ENCODE measurements at places on chromosomes 2 and 18.

- no peak for DNase-seq
Measured at GRCh38 chr2:228875152-228875900, 395.8 kb downstream of the PID1 start.

DNA sequence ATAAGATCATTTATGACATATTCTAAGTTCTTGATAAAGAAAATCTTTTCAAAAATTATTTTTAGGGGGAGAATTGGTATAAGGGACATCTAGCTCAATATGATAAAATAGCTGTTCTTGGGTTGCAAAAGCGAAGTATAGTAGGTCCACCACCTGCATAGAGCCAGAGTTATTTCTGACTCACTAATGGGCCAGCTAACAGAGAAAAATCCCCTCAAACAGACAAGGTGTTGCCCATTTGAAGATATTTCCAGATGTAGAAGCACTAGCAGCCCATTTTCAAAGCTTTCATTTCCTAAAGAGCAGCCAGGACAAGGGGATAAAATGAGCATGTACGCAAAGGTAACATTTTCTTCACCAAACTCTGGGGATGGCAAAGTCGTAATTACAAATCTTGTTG is 165.7 kb upstream of the FN1 start:
- DNase-seq, result no peak

GRCh38 chr2:95760806-95761525 is 169.2 kb downstream of the TRIM43 start:
- no peak for DNase-seq

- no peak for DNase-seq
Measured at GRCh38 chr18:76679945-76680344, 142.4 kb upstream of the ZNF236 start.

GRCh38 chr18:7382328-7383001 is 151.6 kb downstream of the LRRC30 start:
- DNase-seq, result peak; percentile 14

DNA sequence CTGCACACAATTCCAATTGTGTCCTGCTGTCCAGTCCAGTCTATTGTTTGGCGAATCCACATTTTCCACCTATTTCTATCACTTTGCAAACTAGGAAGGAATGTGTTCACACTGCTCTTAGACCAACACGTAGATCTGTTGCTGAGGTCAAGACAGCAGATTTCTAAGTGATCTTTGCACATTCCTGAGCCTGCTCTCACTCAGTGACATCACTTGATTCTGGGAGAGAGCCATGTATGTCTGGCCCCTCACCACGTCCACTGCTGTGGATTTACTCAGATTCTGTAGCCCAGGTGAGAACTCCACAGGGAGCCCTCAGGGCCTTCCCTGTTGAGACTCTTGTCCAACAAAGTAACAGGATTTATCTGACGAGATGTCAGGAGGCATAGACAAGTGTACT is 317.2 kb downstream of the TSN start:
- no peak for DNase-seq

DNA sequence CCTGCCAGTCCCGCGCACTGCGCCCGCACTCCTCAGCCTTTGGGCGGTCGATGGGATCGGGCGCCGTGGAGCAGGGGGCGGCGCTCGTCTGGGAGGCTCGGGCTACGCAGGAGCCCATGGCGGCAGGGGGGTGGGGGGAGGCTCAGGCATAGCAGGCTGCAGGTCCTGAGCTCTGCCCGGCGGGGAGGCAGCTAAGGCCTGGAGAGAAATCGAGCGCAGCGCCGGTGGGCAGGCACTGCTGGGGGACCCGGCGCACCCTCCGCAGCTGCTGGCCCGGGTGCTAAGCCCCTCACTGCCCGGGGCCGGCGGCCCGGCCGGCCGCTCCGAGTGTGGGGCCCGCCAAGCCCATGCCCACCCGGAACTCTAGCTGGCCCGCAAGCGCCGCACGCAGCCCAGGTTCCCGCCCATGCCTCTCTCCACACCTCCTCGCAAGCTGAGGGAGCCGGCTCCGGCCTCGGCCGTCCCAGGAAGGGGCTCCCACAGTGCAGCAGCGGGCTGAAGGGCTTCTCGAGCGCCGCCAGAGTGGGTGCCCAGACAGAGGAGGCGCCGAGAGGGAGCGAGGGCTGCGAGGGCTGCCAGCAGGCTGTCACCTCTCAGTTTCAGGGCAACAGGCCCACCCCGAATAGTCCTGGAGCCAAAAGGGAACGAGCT is 74.1 kb downstream of the PSMG2 start:
- no peak for DNase-seq

GRCh38 chr2:219058541-219059374 is 2.0 kb downstream of the IHH start:
- no peak for DNase-seq

GRCh38 chr18:62001396-62001795 is 108.6 kb upstream of the RNF152 start:
- no peak for DNase-seq

GRCh38 chr18:43877616-43878321 is 600.5 kb upstream of the SYT4 start:
- DNase-seq, result no peak

- DNase-seq, result no peak
Measured at GRCh38 chr18:63562284-63562683, 20.1 kb downstream of the SERPINB12 start.

DNA sequence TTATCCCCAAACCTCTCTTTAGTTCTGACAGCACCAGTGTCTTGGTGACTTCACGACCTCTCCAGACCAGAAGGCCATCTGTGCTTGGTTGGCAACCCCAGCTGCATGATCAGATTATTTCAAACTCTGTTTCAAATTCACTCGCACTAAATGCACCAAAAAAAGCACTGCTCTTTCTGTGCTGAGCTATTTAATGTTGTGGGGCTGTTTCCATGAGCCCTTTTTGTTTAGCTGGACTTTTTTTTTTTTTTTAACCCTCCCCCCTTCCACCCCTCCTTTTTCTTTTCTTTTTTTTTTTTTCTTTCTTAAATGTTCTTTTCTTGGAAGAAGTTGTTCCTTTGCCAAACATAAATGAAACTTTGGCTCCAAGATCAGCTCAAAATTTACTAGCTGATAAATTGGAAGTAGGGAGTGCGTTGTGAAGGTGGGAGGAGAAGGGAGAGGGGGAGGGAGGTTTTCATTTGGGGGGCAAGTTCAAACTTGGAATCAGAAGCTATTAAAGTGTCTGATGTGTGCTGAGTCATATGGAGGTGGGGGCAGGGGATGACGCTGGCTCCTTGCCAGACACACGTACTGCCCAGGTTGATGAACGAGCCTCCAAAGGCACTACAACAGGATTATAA is 543.0 kb upstream of the TNP1 start:
- DNase-seq, result no peak

DNA sequence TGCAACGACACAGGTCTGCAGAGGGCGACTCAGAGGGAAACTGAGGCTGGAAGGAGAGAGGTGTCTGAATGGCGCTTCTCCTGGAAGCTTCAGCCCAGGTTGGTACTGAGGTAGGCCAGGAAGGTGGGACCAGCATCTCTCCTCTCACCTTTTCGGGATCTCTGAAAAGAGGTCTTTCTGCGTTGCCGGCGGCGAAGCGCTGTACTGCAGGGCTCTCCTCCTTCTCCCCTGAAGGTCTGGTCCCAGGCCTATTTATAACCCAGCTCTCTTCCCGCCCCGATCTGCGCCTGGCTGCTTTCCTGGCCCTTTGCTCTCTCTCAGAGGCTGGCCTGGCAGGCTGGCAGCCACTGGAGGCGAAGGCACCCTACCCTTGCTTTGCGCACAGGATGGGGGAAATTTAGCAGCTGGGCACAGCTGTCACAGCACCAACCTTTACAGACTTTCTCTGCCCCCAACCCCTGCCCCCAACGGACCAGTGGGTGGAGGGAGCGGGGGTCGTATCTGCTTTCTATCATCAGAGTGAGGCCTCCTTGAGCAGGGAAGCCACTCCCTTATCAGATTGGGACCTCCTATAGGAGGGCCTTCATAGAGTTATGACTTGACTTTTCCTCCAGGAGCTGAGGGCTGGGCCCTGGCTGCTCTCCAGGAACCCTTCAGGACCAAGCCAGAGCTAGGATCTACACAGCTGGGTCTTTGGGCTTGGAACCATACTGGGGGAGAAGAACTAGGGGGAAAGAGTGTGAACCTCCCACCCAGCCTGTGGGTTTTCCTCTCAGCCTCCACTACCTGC is 1.1 kb downstream of the DYSF start:
- peak; percentile 82 for DNase-seq

DNA sequence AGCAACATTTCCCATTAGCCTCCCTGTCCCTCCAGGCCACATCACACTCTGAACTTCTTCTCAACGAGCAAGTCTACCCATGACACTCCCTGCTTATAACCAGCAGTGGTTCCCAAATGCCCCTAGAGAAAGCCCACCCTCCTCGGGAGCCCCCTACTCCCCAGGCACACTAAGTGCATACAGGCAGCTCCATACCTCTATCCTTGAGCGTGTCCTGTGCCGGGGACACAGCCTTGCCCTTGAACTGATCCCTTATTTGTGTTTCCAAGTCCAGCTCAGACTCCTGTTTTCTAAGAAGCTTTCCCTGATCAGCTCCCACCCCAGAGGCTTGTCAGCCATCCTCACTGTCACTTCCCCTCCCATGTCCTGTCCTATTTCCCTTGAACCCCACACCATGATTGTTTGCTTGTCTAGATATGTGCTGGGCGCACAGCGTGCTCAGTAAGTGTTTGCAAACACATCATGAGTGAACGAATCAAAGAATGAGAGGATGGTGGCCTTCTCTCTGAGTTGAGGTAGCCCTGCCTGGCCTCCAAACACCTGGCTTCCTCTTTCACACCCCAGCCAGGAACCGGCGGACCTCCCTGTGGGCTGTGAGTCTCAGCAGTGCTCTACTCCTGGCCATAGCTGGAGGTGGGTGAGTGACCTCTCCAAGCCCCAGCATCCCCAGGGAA is 2.1 kb downstream of the TEX51 start:
- DNase-seq, result peak; percentile 57

DNA sequence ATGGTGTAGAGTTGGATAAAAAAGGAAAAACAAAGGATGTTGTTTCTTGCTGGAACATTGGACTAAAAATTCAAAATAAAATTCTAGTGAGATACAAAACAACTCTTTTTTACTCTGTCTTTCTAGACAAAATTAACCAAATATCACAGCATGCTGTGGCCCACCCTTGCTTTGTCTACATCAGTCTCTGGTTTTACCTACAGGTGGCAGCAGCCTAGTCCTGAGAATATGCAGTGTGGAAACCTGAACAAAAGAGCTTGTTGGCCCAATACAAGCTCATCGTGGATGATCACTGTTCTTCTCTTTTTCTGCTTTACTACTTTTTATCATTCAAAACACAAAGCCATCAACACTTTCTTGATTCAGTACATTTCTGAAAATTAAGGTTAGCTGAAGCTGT is 210.4 kb downstream of the CDH19 start:
- DNase-seq, result no peak

DNA sequence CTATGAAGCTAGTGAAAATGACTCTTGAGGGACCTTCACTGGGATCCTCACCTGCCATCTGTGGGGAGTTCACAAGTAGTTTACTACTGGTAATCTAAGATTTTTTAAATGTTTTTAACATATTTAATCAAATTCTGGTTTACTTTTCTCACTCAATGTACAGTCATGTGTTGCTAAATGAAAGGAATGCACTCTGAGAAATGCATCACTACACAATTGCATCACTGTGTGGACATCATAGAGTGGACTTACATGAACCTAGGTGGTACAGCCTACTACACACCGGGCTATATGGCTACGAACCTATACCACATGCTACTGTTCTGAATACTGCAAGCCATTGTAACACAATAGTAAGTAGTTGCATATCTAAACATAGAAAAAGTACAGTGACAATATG is 528.0 kb downstream of the BCL11A start:
- DNase-seq, result no peak

- no peak for DNase-seq
Measured at GRCh38 chr2:212392544-212392943, 146.1 kb downstream of the ERBB4 start.

GRCh38 chr18:63317556-63317946 is 2.0 kb downstream of the BCL2 start:
- DNase-seq, result no peak

GRCh38 chr2:147501968-147502367 is 342.9 kb upstream of the ACVR2A start:
- DNase-seq, result no peak

DNA sequence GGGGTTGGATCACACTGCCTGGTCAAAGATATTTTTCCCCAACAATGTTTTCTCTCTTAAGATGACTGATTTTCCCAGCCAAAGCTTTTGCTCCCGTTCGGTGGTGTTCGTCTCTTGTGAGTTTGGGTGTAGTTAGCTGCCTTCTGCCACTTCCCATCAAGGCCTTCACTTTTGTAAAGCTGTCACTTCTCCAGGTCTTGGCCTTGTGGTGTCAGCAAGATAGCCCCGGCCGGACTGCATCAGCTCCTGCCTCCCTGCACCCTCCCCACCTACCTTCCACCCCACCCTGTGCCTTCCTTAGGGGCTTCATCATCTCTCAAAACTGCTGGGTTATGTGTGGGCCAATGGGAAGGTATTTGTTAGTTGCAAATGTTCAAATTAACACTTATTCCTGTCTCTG is 228.9 kb downstream of the BCL11A start:
- no peak for DNase-seq

DNA sequence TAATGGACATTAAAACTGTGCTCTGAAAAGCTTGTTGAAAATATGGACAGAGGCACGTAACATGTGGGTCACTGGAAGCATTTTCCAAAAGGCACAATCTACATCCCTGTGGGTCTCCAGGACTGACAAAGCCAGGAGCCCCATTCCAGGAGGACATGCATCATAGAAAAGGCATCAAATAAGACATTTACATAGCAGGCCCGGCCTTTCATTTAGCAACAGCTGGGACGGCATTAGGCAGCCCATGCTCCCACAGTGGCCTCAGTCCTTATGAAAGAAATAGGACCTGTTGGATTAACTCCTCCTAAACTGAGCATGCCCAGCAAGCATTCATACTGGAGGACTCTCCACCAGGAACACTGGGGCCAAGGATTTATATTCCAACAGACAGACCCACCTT is 72.2 kb downstream of the TWIST2 start:
- DNase-seq, result peak; percentile 4

DNA sequence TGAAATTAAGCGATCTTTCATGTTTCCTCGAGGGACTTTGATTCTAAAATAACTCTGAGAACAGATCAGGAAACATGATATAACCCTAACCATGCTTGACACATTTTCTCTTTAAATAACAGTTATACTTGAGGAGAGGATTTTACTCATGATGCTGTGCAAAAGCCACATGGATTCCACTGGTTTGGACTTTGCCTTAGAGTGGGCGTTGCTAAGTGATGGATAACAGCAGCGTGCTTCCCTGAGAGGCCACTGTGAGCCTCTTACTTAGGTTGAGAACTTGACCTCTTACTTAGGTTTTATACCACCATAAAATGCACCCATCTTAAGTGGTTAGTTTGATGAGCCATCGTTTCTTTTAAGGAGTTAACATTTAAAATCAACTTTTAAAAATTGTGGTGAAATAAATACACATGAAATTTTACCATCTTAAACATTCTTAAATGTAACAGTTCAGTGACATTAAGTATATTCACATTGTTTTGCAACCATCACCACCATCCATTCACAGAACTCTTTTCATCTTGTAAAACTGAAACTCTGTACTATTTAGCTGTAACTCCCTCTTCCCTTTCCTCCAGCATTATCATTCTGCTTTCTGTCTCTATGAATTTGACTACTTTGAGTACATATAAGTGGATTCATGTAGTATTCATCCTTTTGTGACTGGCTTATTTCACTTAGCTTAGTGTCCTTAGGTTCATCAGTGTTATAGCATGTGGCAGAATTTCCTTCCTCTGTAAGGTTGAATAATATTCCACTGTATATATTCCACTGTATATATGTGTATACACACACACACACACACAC is 22.6 kb downstream of the ANXA4 start:
- DNase-seq, result no peak
